Activated CD8-positive, alpha-beta memory T cell treated with anti-CD3 and anti-CD28 coated beads, Interleukin-2, amount 50 U/mL, for 48 hours (primary cell): ENCODE measurements at places on chromosomes 16 and 17.

DNA sequence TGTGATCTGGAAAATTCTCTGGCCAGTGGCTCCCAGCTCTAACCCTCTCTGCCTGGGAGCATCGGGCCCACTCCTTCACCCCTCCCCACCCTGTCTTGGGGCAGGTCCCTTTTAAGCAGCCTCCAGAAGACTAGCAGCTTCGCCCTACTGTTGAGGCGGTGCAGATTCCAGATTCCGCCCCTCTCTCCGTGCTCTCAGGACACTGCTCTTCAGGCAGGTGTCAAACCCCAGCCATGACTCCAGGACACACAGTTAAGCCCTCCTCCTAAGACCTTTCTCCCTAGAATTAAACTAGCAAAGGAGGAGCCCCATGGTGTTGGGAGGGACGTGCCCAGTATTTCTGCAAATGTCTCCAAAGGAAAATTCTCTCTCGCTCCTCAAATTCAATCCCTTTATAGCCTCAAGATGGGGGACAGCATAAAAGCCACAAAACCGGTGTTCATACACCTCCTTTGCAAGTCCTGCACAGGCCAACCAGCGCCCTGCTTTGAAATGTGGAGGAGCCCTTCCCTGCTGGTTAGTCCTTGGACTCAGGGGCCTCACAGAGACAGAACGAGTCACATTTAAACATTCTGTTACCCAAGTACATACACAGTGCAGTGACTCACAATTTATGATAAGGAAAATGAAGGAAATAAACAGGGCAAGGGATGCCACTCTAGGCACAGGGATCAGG, 7.2 kb downstream of the LPO start:
- no peak for DNase-seq

DNA sequence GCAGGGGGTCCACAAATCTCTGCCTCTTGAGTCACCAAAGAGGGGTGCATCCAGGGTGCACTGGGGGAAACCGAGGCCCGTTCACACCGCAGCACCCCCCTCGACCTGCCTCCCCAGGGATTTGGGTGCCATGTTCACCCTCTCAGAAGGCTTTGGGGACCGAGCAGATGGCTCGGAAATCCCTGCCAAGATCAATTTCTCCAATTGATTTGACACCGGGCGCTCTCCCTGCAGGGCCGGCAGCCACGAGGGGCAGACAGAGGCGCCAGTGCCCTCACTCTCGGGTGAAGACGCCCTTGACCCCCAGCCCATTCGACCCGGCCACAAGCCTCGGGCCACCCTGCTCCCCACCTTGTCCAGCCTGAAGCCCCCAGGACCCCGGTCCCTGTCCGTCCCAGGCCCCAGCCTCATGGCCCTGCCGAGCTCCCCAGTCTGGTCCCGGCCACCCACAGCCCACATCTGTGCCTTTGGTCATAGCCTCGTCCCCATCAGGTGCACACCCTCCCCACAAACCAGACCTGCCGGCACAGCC, 9.3 kb downstream of the SSTR5 start:
- DNase-seq: no peak

- DNase-seq: no peak
Measured at GRCh38 chr16:55526441-55526840, 17.6 kb downstream of the LPCAT2 start.

DNA sequence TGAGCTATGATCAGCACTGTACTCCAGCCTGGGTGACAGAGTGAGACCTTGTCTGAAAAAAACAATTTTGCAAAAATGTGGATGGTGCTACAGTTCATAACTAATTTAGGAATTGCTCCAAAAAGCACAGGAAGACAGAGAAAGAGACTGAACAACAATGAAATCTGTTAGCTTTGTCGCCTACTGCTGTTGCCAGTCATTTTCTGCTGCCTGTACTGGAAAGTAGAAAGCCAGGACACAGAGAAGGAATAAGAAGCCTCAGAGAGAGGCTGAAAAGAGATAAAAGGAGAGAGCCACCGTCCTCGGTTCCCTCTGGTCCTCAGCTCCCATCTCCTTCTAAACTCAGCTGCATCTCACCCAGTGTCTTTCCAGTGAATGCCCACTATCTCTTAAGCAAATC, 8.6 kb upstream of the TMC7 start:
- DNase-seq: no peak

DNA sequence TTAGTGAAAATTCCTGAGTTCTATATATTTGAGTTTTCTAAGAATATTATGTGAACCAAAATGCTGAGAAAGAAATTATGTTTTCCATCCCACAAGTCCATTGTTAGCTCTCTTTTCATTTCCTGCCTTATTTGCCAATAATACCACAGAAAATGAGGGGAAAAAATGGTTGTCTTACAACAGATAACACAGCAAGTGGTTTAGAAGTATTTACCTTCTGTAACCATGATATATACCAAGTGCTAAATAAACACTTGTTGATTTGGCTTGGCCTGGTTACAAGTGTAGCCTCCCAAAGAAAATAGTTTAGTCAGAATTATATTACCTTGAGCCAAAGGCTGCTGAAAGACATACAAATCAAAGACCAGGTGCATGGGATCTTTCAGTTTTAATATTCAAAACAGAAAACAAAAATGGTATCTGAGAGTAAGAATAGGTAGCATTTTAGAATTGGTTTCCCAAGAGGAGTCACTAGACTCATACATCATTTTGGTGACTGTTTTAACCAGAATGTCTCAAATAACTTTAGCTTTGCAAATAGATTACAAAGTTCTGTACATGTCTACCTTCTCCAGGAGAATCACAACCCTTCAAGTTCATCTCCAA, 439.8 kb upstream of the DYNLRB2 start:
- no peak for DNase-seq

- DNase-seq: no peak
Measured at GRCh38 chr16:49886554-49887094, 30.7 kb upstream of the ZNF423 start.

GRCh38 chr16:11211977-11212797, 43.8 kb downstream of the SOCS1 start:
- no peak for DNase-seq
